ENCODE measurements at places on chromosomes 16 and 17. TPM values are rescaled to one million over a fixed set of nuclear protein-coding genes. Genes with fewer than 3 reads are reported as not detected.

DNA sequence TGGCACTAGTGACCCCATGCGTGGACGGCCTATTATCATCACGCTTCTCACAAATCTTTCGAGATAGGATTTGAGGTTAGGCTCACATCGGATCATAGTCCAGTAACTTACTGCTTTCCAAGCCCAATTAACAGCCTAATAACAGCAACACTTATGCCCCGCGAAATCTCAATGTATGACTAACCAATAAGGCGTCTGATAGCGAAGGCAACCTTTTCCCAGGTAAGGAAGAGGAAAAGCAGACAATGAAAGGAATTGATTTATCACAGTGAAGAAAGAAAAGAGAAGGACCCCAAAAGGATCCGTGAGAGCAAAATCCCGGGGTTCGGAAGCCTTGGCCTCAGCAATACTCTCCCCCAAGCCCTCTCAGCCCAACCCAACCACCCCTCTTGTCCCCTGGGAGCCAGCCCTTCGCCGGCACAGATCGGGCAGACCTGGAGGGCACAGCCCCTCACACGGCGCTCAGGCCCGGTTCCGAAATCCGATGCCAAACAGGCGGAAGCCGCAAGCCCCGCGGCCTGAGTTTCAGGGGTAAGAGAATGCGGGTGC, 534 bp downstream of the GPATCH8 start:
- no peak for DNase-seq

DNA sequence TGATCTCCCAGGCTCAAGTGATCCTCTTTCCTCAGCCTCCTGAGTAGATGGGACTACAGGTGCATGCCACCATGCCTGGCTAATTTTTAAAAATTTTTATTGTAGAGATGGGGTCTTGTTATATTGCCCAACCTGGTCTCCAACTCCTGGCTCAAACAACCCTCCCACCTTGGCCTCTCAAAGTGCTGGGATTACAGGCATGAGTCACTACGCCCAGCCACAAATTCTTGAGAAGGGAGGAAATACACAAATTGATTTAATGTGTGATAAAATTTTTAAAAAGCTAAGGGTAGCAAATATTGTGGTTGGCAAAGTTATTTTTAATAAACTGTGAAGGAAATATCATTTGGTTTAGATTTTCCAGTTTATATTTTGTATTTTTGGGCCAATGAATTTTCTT, 9.6 kb downstream of the ITGAD start:
- no peak for DNase-seq

DNA sequence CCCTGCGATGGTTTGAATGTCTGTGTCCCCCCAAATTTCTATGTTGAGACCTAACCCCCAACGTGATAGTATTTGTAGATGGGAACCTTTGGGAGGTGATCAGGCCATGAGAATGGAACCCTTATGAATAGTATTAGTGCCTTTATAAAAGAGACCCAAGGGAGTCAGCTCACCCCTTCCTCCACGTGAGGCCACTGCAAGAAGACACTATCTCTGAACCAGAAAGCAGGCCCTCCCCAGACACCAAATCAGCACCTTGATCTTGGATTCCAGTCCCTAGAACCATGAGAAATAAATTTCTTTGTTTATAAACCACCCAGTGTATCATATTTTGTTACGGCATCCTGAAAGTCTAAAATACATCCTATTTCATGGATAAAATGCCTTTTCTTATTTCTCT, 64.4 kb upstream of the LRRC37A3 start:
- DNase-seq, result no peak

KRT24 gene
- total RNA-seq, result not detected

DNA sequence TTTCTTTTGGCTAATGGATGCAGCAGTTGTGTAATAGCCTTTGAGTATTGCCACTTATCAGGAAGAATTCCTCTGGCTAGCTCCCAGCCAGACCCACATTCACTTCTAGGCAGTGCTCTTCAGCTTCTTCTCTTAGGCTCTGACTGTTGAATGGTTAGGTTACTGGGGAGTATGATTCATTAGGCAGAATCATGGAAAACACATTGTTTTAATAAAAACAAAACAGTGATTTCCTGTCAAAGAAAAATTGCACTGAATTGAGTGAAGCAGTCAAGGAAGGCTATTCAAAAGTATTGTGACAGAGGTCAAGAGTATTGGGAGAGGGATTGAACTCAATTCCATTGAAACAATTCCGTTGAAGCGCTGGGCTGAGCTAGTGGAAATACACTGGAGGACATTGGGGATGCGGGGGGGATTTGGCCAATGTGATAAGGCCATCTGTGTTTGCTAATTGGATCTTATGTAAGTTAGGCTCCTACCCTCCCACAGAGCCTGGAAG, 68.0 kb downstream of the CNTNAP4 start:
- DNase-seq, result no peak

FBXW10 gene
- total RNA-seq, result not detected

PDXDC1 gene
- total RNA-seq, result 86.6 TPM

- DNase-seq, result no peak
These were observed 1.8 kb upstream of the JMJD8 start for GRCh38 chr16:685967-686366.

All from breast epithelium (tissue), 4 donors.